ENCODE measurements at places on chromosomes 13 and 19.
A peak's percentile ranks its signal among the peaks of the same experiment; 100 is the strongest.

DNA sequence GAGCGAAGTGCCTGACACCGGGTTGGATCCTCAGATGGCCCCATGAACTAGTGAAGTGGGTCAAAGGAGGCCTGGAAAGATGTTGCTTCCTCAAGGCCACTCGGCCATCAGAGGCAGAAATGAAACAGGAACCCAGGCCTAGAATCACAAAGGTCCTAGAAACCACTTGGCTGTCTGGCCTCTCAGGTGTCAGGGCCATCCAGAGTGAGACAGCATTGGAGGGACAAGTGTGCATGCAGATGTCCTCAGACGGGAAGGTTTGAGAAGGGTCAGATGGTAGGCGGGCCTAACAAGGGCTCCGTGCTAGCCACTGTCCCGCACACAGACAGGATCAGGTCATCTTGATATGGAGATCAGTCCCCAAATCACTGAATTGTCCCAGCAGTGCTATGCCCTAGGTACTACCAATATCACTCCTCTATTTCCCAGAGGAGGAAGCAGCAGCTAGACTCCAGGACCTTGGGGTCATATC, 14.3 kb downstream of the CCDC97 start:
- DNase-seq, result no peak

GRCh38 chr13:36847606-36848005, 28.6 kb downstream of the RFXAP start:
- no peak for DNase-seq

DNA sequence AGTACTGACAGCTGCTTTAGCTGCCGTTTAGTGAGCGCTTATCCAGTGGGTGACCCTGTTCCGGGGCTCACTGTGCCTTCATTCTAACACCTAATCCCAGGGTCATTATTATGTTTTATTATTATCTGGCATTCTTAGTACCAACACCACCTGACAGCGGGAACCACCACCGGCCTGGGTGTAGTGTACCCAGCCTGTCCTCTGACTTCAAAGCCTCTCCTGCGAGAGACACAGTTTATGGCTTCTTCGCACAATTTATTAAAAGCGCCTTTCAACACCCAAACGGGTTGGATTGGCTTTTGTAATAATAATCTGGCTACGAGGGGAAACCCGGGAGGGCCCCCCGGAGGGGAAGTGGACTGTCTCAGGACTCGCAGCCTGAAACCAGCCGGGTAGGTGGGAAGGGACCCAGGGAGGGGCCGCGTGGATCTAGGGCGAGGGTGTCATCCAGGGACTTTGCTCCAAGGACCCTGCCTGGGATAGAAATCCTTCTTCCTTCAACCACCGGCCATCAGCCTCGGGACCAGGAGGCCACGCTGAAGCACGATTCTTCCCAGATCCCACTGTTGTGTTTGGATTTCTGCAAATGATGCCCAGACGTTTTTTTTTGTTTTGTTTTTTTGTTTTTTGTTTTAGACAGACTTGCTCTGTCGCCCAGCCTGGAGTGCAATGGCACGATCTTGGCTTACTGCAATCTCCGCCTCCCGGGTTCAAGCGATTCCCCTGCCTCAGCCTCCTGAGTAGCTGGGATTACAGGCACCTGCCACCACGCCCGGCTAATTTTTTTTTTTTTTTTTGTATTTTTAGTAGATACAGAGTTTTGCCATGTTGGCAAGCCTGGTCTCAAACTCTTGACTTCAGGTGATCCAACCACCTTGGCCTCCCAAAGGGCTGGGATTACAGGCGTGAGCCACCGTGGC, 1.6 kb upstream of the ZBTB7A start:
- no peak for DNase-seq

GRCh38 chr13:39379118-39379517, 223.9 kb downstream of the LHFPL6 start:
- DNase-seq, result no peak

DNA sequence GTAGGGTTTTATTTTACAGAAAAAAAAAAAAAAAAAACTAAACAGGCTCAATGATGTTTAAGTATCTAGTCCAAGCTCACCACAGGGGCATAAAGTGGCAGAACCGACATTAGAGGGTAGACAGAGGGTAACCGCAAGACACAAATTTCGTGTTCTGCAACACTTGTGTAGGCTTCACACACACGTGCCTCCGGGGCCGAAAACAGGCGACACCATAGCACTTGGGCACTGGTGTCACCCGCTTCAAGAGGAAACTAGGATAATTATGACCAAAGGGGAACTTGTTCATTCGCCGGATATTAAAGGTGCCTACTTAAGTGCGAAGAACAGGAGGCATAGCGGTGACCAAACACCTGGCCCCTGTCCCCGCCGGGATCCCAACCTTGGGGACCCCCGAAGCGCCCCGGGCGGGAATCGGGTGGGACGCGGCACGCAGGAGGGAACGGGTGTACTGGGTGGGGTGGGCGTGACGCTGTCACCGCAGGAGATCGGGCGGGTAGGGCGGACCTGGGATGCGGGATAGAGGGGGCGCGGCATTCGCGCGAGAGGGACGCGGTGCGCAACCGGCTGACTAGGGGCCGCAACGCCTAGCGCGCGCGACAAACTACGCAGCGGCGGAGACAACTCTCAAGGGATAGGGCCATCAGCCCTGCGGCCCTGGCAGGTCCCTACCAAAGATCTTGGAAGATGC, 558 bp downstream of the MZT1 start:
- peak; percentile 27 for DNase-seq

GRCh38 chr13:82687884-82688283, 1194.4 kb downstream of the SLITRK1 start:
- no peak for DNase-seq

DNA sequence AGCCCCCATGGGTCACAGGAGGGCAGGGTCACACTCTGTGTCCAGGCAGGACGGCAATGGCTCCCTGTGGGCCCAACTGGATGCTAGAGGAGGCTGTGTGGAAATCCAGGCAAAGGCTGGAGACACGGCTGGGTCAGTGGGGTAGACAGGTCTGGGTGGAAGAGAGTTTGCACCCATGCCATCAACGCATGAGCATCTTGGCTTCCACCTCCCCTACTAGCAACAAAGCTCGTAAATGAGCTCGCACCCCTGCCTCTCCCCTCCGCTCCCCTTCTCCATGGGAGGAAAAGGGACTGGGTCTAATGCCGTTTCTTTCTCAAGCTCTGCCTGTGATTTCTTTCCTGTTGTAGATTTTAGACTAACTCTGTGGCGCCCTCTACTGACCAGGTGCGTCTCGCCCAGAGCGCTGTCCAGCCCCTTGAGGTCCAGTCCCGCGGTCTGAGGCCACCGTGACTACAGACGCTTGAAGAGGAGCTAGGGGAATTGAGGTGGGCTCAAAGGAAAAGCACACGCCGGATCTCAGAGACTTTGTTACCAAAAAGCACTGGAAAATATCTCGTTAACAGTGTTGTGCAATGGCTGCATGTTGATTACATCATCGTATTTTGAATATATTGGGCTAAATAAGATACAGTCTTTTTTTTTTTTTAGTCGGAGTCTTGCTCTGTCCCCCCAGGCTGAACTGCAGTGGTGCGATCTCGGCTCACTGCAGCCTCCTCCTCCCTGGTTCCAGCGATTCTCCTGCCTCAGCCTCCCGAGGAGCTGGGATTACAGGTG, 50.7 kb upstream of the USP29 start:
- DNase-seq, result no peak

DNA sequence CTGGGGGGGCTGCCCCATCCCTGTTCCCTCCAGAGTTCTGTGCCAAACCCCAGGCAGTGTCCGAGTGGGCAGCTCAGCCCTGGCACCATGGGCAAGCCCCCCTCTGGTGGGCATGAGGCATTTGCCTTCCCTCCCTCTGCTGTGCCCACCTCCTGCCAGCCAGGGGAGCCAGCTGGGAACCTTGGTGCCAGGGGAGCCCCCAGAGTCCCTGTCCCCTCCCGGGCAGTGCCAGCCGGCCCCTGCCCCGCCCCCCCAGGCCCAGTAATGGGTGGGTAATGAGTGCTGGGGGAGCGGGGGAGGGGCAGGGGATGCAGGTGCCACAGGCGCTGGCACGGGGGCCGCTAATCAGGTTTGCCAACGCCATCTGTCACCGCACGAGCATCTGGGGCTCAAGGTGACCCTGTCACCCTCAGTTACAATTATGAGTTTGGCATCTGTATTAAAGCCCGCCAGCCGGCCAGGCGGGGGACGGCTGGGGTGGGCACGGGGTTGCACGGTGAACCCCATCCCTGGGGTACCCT, 5.9 kb downstream of the DAND5 start:
- no peak for DNase-seq

DNA sequence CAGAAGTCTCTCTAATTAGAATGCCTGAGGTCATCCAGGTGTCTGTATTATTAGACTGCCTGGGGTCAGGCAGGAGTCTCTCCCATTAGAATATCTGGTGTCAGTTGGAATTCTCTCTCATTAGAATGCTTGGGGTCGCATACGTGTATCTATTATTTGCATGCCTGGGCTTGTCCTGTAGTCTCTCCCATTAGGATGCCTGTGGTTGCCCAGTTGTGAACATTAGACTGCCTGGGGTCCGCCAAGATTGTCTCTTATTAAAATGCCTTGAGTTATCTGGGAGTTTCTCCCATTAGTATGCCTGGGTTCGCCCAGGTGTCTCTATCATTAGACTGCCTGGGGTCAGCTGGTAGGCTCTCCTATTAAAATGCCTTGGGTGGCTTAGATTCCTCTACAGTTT, 1494.7 kb downstream of the UQCRFS1 start:
- no peak for DNase-seq

GRCh38 chr13:50714891-50715290, 128.6 kb downstream of the DLEU7 start:
- DNase-seq, result no peak

DNA sequence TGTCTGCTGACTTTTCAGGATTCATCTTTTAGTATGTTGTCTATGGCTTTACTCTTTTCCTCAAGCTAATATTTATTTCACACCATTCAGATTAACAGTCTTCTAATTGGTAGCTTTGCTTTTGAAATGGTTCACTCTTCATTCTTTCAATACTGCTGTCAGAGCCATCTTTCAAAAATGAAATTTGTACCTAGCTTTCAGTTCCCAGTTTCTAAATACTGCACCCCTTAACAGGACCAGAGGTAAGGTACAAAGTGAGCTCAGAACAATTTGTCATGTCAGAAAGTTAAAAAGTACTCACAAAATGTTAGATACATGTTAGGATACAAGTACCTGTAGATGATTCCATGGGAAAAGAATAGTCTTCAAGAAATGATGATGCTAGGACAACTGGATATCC, 83.0 kb downstream of the FNDC3A start:
- no peak for DNase-seq

- DNase-seq, result no peak
These were observed at the start of gene FPR1 for GRCh38 chr19:51751655-51752054. Gene FPR1 (minus strand): TSS chr19:51751878. CDS start chr19:51746994, 4,884 bp downstream.

- DNase-seq, result no peak
These were observed 25.0 kb upstream of the SMAD9 start for GRCh38 chr13:36945078-36945477.

- DNase-seq, result no peak
These were observed 300.5 kb downstream of the NALCN start for GRCh38 chr13:101115762-101116171.

DNA sequence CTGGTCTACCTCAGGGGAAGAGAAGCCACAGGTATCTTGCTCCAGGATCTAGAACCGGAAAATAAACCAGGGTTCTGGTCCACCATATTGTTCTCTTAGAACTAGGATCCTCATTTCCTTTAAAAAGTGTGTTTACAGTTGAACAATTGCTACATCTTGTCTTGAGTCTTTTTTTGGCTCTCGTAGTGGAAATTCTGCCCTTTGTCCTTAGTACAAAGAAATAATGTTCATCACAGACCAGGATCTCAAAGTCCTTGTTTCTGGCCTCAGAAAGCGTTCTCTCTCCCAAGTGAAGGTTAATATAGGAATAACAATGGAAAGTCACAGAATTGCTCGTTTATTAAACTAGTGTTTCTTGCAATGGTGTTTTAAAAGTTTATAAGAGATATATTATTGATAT, 20.8 kb downstream of the KLF2 start:
- no peak for DNase-seq

- no peak for DNase-seq
These were observed 163.0 kb upstream of the IRS2 start for GRCh38 chr13:109949397-109949796.
